Left ventricle myocardium inferior (tissue), 1 donor: ENCODE measurements at places on chromosomes 3 and 15.

DNA sequence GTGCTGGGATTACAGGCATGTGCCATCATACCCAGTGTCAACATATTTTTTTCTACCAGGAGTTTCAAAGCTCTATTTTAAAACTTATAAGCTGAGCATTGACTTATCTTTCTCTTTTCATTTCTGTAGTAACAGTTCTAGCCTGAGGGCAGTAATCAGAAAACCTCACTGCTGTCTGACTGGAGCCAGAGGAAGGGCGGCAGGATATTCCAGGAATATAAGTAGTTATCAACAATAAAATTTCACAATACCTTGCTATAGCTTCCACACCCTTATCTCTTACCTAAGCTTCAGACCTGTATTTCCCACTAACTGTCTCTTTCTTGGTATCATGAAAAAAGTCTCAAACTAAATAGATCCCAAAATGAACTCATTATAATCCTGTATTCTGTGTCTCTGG, 5.1 kb upstream of the NEDD4 start:
- no peaks in the 10 kb centered on the region for H3K27me3 ChIP-seq
- no peaks in the 10 kb centered on the region for H3K36me3 ChIP-seq

DNA sequence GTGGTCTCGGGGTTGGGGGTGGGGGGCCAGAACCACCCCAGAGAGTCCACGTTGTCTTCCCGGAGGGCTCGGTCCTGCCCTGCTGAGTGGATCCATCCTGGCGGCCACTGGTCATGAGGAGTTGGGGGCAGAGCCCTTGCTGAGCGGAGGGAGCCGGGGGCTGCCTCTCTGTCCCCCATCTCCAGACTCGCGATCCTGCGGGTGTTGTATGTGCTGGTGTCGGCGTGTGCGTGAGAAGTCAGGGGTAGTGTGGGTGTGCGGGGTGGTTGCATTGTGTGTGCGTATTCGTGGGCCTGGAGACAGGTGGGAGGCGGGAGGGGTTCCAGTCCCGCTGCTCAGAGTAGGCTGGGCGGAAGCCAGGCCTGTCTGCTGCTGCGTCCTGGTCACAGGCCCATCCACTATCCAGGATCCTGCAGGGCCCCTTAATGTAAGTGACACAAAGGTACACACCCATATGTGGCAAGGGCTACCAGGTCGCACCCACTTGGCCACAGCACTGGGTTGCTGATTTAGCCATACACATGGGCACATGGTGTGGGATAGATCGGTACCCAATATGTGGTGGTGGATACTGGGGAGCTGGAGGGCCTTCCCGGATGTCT, 30.7 kb downstream of the NBEAL2 start:
- peak; percentile 13 for DNase-seq
- peak overlapping the region; percentile 75 for H3K4me3 ChIP-seq
- H3K36me3 ChIP-seq, result peaks cover 12% of the 10 kb centered on the region
- peaks cover 25% of the 10 kb centered on the region for H3K4me1 ChIP-seq
- H3K27me3 ChIP-seq, result no peaks in the 10 kb centered on the region

GRCh38 chr15:91908391-91908790, 54.9 kb downstream of the SLCO3A1 start:
- no peaks in the 10 kb centered on the region for H3K27me3 ChIP-seq
- peaks cover 4% of the 10 kb centered on the region for H3K36me3 ChIP-seq
- peaks cover 47% of the 10 kb centered on the region for H3K4me1 ChIP-seq
- no peak overlapping the region for H3K4me3 ChIP-seq
- DNase-seq, result no peak
- no peak overlapping the region for H3K27ac ChIP-seq

DNA sequence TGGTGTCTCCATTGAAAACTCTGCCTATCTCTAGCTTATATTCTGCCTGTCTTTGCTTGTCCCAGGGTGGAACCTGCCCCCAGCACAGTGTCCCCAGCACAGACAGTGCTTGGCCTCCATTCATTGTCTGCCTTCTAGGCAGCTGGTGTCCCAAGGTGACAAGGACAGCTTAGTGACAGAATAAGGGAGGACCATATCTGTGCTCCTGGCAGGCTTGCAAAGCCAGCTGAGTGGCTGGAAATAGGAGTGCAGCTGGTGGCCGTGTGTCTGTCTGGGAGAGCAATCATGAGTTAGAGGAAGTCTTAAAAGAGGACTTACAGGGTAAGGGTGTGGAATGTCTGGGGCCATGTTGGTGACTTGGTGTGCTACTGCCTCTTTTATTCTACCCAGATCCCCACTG, 33.4 kb downstream of the SCN5A start:
- H3K27me3 ChIP-seq, result no peaks in the 10 kb centered on the region
- peaks cover 60% of the 10 kb centered on the region for H3K4me1 ChIP-seq
- H3K36me3 ChIP-seq, result peaks cover 9% of the 10 kb centered on the region
- no peak overlapping the region for H3K4me3 ChIP-seq
- peak; percentile 57 for DNase-seq

DNA sequence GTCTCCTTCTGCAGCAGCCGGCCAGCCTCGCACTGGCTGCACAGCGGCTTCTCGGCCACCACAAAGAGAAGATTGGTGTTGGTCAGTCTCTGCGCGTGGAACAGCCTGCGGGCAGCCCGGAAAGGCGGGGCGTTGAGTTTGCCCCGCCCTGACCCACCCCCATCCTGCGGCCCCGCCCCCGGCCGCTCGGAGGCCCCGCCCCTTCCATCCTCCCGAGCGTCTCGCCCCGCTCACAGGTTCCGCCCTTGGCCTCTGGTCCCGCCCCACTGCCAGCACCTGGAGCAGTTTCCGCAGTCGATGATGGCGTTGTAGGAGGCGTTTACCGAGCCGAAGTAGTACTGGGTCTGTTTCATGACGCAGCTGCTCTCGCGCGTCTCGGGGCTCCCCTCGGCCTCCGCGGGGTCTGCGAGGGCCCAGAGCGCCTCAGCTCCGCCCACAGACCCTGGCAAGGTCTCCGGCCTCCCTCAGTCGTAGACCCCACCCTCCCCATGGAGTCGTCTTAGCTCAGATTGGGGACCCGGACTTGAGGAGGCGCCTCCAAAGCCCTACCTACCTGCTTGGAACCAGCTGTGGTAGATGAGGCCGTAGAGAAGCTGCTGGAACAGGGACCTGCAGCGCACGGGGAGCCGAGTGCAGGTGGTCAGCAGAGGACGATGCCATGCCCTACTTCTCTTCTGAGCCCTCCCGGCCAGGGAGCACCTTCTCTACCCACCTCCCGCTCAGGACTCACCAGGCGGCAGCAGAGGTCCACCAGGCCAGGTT, 5.9 kb upstream of the TMEM115 start:
- peak overlapping the region; percentile 68 for H3K4me3 ChIP-seq
- peak overlapping the region; percentile 38 for H3K27ac ChIP-seq
- H3K27me3 ChIP-seq, result no peaks in the 10 kb centered on the region
- peaks cover 15% of the 10 kb centered on the region for H3K4me1 ChIP-seq

GRCh38 chr15:31276596-31277298, 49.9 kb upstream of the KLF13 start:
- H3K4me3 ChIP-seq, result no peak overlapping the region
- no peaks in the 10 kb centered on the region for H3K27me3 ChIP-seq
- no peak overlapping the region for H3K27ac ChIP-seq
- DNase-seq, result no peak

DNA sequence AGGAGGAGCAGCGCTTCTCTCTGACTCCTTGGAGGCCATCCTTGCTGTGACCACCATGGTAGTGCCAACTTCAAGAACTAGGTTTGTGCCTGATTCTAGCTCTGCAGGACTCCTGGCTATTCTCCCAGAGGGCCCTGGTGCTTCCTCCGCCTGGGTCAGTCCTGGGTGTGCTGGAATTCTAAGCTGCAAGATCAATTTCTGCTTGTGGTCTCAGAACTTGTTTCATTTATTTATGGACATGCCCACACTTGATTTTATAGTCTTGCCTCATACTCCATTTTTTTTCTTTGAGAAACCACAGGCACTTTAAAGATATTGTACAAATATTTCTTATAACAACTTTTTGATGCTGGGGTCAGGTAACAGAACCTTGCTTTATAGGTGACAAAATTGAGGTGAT, 87.6 kb downstream of the PDCD6IP start:
- no peak overlapping the region for H3K27ac ChIP-seq
- H3K27me3 ChIP-seq, result no peaks in the 10 kb centered on the region
- no peak for DNase-seq
